ENCODE measurements at places on chromosomes 11 and 22. TPM values are rescaled to one million over a fixed set of nuclear protein-coding genes. Genes with fewer than 3 reads are reported as not detected.
A peak's percentile ranks its signal among the peaks of the same experiment; 100 is the strongest.

GRCh38 chr11:2664376-2664775 is 35.4 kb downstream of the KCNQ1OT1 start:
- no peak for DNase-seq

DNA sequence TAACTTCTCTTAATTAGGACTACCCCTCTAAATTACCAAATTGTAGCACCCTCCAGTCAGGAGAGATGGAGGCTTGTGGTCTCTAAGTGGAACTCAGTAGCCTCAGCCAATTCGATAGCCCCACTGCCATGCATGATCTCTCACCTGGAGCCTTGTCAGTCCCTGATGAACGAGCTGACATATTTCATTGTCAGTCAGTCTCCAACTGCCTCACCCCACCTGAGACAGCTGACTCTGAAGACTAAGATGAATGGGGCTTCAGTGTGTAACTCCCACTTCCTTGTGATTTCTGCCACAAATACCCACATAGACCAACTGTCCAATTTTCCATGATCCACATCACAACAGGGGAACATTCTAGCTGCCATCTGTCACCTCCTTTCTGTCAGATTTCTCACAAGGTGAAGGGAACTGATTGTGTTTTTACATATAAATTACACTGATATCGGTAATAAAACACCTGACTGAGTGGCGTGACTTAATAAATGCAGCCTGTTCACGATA is 206.5 kb downstream of the FAM181B start:
- no peak for DNase-seq

The SLC1A2 gene
- 0.19 TPM for total RNA-seq

The MRGPRX4 gene
- not detected for total RNA-seq

The UPB1 gene
- total RNA-seq = 0.72 TPM

DNA sequence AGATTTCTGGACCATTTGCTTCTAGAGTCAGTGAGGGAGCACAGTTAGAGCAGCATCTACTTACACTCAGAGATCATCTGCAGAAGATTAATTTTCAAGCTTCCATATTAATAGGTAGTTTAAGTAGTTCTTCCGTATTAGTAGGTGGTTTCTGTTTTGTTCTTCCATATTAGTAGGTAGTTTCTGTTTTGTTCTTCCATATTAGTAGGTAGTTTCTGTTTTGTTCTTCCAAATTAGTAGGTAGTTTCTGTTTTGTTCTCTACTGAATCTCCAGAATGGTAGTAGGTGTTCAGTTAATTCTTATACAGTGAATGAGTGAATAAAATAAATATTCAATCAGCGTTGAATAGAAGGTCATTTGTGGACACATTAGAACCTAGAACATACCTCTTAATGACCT is 175.7 kb downstream of the TMEM135 start:
- DNase-seq = no peak

The PARVB gene
- total RNA-seq = 13.8 TPM

The GUCY1A2 gene
- total RNA-seq = 0.09 TPM

DNA sequence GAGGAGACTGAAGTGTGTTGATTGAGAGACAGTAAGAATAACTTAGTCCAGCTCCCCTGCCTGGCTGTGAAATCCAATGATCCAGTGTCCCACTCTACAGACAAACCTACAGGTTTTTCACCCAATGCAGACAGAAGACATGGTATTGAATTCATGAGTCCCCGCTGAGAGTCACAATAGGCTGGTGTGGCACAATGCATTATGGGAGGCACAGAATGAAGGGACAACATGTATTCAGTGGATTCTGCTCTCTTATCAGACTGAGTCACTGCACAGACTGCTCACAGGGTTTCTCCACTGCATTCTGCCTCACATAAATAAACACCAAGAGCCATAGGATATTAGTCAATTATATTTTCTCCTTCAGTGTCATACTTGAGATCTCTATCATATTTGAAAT is 55.2 kb upstream of the TOP3B start:
- no peak for DNase-seq

DNA sequence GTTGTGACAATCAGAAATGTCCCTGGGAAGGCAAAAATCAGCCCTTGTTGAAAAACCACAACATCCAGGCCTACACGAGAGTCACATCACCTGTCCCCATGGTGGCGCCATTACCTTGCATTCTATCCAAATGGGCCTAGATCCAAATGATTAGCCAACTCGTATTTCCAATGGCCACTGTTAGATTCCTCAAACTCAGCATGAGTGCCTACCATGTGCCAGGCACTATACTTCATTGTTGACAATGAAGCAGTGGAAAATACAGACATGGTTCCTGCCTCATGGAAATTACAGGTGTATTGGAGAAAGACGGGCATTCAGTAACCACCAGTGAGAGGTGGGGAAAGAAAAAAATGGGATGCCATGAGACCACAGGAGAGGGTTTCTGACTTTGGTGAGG is 29.8 kb upstream of the CREB3L1 start:
- no peak for DNase-seq

The PIWIL4 gene
- total RNA-seq = 0.82 TPM

- DNase-seq = no peak
These were observed 1.3 kb upstream of the BDNF start for GRCh38 chr11:27701355-27702105.

GRCh38 chr11:16946477-16947282 is 67.5 kb downstream of the PLEKHA7 start:
- no peak for DNase-seq

DNA sequence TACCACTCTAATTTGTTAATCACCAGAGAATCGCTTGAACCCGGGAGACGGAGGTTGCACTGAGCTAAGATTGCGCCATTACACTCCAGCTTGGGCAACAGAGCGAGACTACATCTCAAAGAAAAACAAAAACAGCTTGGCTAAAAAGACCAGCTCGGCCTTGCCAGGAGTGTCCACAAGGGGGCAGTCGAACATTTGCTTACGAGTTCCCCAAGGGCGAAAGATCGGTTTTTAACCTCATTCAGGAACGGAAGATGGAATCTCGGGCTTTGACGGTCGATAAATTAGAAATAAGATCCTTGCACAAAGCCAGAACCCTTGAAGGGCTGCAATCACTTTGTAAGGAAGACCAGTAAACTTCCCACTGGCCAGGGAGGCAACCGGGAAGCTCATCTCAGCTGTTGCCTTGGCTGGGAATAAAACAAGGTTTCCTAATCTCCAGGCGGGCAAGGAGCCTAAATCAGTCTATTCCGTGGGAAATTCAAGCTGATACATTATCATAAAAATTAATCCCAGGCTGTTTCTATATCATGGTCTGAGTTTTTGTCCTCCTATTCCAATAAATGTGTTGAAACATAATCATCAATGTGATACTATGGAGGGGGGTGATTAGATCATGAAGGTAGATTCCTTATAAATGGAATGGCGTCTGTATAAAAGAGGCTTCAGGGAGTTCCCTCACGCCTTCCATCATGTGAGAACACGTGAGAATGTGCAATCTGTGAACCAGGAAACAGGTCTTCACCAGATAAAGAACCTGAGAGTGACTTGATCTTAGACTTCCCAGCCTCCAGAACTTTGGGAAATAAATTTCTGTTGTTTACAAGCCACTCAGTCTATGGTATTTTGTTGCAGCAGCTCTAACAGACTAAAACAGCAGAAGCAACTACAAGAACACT is 14.9 kb upstream of the SLC29A2 start:
- DNase-seq = peak; percentile 82

The MGAT3 gene
- total RNA-seq = 0.23 TPM

The CALCA gene
- total RNA-seq = not detected

The SAA4 gene
- 0.63 TPM for total RNA-seq

DNA sequence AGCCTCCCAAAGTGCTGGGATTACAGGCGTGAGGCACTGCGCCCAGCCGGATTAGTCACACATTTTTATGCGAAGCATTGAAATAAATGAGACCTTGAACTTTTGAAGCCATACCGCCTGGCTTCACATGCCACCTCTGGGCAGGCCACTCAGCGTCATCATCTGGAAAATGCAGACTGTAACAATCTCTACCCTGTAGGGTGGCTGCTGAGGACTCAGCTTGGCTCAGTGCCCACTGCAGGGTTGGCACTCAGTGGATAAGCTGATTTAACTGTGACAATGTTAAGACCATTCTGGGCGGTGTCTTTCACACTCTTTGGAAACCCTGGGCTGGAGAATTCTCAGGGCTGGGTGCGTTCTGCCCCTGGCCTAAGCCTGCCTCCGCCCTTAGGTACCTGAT is 8.5 kb downstream of the SH3BP1 start:
- no peak for DNase-seq

DNA sequence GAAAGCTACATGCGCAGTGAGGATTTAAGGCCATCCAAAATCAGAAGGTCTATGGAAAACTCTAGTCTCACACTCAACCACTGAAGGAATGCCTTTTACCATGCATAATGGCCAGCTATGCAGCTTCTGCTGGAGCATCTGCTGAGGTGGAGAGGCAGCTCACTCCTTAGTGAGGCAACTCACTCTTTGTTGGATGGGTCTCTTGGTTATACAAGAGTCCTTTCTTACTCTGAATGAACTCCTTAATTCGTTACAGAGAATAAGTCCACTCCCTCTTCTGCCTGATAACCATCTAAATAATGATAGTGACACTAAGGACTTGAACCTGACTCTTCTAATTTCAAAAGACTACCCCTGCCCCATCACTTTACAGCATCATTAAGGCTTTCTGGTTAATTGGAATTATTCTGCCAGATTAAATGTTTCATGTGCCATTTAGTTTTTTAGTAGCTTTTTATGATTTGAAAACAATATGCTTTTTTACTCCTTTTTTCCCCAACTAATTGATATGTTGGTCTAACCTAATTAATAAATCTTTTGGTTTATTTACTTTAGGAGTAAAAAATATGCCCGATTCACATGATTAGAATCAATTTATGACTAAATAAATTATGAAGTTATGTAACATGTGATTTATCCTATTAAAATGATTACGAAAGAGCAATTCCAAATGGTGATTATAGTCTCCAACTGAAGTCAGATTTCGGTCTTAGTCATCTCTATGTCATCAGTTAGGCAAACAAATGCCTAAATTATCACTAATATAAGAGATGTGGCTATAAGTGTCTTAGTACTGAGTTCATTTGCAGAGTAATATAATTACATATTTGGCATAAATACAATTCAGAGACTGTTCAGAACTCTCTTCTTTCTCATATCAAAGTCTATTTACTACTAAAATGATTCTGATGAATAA is 286.7 kb upstream of the CCDC90B start:
- no peak for DNase-seq

GRCh38 chr11:127733552-127733951 is 733.0 kb upstream of the KIRREL3 start:
- no peak for DNase-seq

- DNase-seq = no peak
These were observed 182.3 kb upstream of the NCAM1 start for GRCh38 chr11:112778877-112779266.

DNA sequence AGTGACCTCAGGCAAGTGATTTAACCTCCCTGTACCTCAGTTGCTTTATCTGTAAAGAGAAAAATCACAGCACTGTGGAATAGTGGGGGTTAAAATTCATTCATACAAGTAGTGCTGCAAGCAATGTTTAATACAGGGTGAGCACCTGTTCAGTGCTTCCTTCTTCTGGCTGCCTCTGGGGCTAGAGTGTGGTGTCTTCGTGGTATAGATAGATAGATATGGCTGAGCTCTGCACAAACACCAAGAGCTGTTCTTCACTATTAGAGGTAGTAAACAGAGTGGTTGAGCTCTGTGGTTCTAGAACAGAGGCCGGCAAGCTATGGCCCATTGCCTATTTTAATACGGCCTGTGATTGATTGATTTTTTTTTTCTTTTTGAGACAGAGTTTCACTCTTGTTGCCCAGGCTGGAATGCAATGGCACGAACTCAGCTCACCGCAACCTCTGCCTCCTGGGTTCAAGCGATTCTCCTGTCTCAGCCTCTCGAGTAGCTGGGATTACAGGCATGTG is 32.9 kb downstream of the LIMK2 start:
- DNase-seq = no peak

DNA sequence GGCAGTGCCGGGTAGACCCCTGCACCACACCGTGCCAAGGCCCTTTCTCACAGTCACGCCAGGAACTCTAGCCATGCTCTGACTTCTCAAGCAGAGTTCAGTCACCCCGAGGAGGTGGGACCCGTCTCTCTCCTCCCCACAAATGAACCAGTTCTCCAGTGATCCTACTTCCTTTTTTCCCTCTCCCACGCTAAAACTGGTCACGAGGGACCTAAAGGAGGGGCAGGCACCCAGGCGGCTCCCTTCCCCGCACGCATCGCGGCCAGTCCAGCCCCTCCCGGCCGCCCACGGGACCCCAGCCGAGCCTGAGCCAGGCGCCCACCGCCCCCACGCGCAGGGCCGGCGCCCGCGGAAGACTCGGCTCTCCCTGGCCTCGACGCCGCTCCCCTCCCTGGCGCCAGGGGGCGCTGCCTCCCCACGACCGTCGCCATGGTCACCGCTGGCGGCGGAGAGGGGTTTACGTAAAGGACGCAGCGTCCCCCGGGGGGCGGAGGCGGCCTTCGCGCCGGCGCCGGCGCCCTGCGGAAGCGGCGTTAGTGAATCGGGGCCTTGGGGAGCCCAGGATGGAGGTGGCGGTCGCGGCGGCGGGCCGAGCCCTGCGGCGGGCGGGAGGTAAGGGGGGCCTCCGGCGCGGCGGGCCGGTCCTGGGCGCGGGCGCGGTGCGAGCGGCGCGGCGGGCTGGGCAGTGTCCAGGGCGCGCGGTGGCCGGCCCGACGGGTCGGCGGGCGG is at the start of gene DAGLA:
DAGLA (plus strand) TSS at position 499 of the 729 bp plus-strand sequence. CDS start 39,765 bp downstream, outside the sequence.
- DNase-seq = peak; percentile 76

- no peak for DNase-seq
These were observed 1398.8 kb downstream of the TBC1D22A start for GRCh38 chr22:48161298-48161697.

The CASP5 gene
- total RNA-seq = not detected

The CREB3L1 gene
- total RNA-seq = 0.38 TPM

DNA sequence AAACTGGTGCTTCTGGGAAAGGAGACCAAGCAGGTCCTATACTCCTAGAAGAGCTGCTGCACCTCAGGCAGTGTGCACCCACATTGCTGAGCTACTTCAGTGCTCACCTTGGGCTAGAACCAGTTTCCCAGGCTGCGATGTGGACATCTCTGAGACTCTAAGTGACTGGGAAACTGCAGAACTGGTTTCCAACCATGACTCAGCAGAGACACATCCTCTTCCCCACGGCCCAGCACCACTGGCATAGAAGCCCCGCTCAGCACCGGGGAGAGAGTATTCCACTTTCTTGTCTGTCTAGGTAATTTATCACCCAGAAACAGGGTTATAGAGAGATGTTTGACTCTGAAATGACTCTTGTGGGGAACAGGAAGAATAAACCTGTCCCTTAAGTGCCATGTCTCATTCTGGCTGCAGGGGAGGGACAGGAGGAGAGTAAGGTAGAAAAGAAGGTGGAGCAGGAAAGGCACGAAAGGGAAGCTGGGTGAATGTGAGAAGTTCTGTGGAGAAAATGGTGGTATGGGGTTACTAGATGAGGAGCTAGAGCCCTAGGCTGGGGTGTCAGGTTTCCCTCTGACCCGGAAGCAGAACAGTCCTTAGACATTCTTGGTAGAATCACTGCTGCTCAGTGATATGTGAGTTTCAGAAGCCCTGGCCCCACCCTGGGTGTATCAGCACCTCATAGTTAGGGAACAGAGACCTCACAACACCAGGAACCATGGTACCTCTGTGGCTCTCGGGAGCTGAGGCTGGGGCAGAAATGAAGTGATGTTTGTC is 340.4 kb upstream of the NCAM1 start:
- no peak for DNase-seq

- DNase-seq = no peak
These were observed 10.9 kb upstream of the MRPL23 start for GRCh38 chr11:1936072-1936780.

Measured in T-cell (primary cell).